ENCODE measurements at places on chromosomes 13 and 19.

DNA sequence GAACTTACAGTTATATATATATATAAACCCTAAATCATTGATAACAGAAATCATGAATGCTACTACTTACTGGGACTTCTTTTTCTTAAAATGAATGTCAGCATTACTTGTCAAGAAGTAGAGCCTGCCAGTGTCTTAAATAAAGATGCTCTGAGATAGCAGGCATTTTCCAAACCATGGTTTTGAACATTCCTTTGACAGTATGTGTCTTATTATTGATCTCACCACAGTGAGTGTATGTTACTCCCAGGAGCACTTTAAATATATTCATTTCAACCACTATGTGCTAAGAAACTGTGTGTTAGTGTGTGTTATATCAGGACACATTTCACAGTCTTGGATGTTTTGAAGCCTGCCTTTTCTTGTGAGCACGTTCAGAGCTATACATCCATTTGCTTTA, 28.2 kb downstream of the TNFRSF19 start:
- DNase-seq = no peak

DNA sequence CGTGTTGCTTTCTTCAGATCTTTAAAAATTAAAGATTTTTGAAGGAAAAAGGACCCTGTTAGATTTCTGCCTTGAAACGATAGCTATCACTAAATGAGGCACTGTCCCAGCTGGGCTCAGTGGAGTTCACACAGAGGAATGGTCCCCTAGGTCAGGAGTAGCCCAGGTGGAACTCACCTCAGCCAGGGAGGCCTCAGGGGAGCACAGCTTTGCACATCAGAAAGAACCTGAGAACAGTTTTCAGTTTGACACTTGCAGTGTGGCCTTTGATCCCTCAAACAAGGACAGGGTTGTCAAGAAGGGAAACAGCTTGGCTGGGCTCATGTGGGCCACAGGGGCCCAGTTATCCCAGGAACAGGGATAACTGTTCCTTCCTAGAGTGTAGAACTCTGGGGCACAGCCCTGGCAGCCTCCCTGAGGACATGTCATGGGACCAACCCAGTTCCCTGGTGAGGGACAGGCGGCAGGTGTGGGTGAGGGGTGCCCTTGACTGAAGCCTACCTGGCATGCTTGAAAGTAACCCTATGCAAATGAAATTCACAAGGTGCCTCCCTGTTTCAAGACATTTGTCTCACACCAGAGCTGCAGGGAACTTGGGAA, 59.4 kb downstream of the CHST8 start:
- DNase-seq = no peak

DNA sequence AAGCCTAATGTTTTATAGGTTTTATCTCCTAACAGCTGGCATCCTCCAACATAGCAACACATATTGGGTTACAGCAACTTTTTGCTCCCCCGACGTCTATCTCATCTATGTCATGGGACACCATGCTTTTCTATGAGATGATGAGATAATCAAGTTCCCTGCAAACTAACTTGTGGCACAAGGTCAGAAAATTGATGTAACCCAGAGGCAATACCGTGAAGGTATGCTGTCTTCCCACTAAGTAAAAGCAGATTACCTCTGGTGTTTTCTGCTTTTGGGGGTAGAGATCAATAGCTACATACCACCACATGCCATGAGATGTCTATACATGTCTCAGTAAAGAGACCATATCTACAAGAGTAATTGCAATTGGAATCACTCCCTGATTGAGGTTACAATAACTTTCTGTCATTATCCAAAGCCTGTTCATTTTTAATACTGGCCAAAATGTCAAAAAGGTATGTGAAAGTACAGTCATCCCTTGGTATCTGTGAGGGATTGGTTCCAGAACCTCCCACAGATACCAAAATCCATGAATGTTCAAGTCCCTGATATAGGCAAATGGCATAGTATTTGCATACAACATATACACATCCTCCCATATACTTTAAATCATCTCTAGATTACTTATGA, 131.3 kb downstream of the CYSLTR2 start:
- no peak for DNase-seq

DNA sequence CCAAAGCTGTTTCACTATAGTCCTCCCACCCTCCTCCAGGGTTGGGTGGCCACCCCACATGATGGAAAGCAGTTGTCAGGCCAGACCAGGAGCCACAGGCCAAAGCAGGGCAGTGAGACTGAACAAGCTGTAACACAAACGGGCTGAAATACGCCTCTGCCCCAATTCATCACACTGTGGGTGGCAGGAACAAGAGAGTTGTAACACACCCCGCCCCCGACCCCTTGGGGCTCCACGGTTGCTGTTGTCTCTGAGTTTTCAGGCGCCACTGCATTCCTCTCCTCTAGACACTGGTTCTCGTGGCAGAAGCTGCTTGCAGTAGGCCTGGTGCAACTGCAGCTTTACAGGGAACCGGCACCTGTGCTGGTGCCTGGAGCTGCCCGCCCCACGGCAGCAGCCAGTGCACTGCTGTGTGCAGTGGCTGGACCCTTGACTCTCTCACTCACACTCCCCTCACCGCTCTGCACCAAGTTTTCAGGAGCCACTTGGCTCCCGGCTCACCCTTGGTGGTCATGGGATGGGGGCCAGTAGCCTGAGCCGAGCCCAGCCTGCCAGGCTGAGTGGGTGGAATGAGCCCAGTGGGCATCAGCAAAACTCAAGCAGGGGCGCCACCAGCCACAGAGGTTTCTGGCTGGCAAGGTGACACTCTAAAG, 1314.5 kb upstream of the MIR17HG start:
- DNase-seq = no peak

GRCh38 chr13:85508683-85509329, 290.4 kb downstream of the SLITRK6 start:
- no peak for DNase-seq

Measured in T follicular helper cell (primary cell).